ENCODE measurements at places on chromosomes 5 and 9.

DNA sequence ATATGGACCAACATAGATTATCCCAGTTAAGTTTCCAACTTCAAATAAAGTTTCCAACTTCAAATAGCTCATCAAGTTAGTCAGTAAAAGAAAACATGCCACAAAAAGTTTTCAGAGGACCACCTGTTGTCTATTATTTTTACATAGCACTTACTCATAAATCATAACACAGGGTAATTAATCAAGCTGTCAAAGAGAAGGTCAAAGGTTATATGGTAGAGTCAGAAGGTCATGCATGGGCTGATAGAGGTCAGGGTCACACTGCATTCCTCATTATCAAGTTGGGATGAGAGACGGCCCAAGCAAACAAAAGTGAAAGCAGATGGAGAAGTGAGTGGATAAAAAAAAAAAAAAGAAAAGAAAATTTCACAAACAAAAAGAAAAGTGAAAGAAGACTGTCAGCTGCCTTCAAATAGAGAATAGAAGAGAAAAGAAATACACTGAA is 145.5 kb upstream of the POU5F2 start:
- DNase-seq = no peak

DNA sequence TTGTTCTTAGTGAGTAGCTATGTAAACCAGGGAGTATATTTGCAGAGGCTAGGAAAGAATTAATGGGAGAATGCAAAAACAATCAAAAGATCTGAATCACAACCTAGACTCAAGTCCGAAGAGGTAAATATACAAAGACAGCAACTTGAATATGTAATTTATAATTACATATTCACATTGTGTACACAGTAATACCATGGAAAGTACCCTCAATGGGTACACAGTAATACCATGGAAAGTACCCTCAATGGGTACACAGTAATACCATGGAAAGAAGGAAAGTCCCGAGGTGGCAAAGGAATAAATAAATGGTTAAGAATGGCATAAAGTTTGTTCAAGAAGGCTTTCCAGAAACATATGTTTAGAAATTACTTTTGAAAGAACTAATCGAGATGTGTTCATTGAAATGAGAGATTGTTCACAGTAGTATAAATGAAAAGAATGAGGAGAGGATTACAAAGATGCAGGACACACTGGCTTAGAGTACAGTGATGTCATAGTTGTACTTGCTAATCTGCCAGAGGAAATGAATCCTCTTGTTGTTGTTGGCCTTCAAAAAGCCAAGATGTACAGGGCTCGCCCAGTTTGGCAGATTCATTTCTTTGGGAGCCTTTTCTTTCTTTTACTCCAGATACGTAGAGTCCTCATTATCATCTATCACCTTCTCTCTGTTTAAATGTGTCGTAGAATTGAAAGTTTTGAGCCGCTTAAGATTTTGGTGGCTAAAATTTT is 116.0 kb downstream of the UNC13B start:
- no peak for DNase-seq

GRCh38 chr9:1554081-1555035 is 460.8 kb upstream of the SMARCA2 start:
- no peak for DNase-seq

DNA sequence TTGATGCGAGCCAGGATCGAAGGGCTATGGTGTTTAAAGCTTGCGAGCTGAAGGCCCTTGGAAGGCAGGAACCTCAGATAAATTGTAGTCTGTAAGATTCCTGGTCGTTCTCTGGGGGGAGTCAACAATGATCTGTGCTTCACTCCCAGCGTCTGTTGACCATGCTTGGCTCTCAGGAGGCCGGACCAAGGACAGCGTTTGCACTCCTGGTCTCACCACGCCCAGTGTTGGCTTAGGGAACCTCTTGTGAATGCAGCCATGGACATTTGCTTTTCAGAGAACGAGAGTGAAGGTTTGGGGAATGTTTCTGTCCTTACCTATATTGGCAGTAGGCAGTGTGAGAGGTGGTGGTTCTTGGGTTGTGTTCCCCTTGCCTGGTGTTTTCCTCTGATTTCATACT is 60.2 kb upstream of the FAM120AOS start:
- no peak for DNase-seq

DNA sequence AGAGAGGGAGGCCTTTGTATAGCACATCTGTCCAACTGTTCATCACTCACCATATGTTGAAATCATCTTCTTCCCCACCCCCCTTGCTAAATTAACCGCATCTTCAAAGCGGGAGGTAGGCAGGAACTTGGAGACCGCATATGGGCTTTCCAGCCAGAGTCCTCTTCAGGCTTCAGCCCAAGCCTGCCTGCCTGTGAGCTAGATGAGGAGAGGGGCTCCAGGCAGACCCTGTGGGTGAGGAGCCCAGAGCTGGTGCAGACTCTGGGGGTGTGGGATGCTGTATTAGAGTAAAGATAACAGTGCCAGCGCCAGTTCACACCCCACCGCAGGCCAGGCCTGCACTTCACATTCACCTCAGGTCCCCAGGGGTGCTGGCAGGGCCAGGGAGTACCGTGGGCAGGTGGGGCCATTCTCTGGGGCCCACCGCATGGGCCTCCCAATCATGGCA is 16.2 kb downstream of the PRRC2B start:
- no peak for DNase-seq

DNA sequence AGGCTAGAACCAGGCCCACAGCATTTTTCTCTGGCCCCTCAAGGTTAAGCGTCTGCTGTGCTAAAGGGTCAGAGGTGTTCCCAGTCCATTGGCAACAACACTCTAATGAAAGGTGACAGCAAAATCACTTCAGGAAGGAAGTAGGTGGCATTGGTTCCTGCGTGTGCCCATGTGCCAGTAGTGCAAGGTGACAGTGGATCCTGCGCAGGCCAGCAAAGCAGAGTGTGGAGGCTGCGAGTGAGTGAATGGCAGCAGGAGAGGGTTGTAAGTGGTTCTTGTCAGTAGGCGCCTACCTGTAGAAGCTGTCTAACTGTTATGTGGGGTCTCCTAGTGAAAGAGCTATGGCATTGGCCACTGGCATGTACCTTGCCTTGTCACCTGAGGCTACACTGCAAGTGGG is 898.2 kb upstream of the TYRP1 start:
- DNase-seq = no peak

DNA sequence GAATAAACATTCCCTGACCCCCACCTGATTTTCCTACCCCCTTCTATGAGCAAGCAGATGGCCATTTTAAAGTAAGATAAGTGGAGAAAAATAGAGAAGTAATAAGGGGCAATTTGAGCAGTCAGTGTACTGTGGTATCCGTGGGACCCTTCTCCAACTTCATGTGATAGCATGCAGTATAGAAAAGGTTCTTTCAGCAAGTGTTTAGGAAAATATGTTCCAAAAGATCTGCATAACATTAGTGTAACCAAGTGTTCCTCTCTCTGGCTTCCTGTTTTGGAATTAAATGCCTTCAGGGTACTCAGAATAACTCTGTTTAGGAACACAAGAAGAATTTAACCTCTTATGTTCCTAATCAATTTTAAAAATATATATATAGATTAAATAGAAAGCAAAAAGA is 134.9 kb downstream of the ATG10 start:
- no peak for DNase-seq
